ENCODE measurements at places on chromosomes 13 and 19. TPM values are rescaled to one million over a fixed set of nuclear protein-coding genes. Genes with fewer than 3 reads are reported as not detected.

ZNF17 gene
- 13.8 TPM for total RNA-seq

PRTN3 gene
- total RNA-seq, result not detected

SCGB2B2 gene
- 0.52 TPM for total RNA-seq

WDR88 gene
- not detected for total RNA-seq

DNA sequence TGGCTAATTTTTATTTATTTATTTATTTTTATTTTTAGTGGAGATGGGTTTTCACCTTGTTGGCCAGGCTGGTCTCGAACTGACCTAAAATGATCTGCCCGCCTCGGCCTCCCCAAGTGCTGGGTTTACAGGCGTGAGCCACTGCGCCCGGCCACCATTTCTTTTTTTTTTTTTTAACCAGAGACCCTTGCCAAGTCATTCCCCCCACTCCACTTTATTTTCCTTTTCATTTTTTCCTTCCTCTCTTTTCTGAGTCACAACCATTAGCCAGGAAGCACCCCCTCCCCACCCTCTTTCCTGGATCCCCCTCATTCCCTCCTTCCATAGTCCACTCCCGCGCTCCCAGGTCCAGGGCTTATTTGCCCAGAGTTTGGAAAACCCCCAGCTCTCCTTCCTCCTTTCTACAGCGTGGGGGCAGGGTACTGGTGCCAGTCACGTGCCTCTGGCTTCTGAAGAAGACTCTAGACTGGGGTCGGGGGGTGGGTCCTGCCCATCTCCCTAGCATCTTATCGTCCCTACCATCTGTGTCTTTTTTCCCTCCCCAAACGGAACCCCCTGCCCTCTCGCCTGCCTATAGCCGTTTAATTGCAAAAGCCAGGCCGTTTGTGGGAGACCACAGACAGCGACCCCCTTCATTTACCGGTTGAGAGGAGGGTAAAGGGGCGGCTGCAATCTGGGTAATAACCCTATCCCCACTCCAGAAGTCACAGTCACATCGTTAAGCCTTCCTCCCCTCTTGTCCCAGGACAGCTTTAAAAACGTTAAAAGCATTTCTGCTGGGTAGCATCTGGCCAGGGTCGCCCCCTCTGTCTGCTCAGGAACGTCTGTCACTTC is 1.1 kb upstream of the CALR start:
- no peak for DNase-seq

GRCh38 chr19:46963093-46963734 is 56.4 kb upstream of the NPAS1 start:
- no peak for DNase-seq

ERICH6B gene
- total RNA-seq, result not detected

GRCh38 chr13:99123101-99124045 is 77.3 kb upstream of the UBAC2 start:
- no peak for DNase-seq

RPL28 gene
- 789 TPM for total RNA-seq

DNA sequence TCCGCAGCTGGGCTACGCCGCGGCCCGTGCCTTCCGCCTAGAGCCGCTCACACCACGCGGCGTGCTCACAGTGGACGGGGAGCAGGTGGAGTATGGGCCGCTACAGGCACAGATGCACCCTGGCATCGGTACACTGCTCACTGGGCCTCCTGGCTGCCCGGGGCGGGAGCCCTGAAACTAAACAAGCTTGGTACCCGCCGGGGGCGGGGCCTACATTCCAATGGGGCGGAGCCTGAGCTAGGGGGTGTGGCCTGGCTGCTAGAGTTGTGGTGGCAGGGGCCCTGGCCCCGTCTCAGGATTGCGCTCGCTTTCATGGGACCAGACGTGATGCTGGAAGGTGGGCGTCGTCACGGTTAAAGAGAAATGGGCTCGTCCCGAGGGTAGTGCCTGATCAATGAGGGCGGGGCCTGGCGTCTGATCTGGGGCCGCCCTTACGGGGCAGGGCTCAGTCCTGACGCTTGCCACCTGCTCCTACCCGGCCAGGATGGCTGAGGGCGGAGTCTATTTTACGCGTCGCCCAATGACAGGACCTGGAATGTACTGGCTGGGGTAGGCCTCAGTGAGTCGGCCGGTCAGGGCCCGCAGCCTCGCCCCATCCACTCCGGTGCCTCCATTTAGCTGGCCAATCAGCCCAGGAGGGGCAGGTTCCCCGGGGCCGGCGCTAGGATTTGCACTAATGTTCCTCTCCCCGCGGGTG is 7.4 kb downstream of the DBP start:
- peak; percentile 67 for DNase-seq

ZNF493 gene
- 11.8 TPM for total RNA-seq

OR10H1 gene
- not detected for total RNA-seq

ZNF208 gene
- total RNA-seq, result 16.7 TPM

- peak; percentile 34 for DNase-seq
These were observed 9.8 kb upstream of the SIGLEC10 start for GRCh38 chr19:51427201-51427600.

- no peak for DNase-seq
These were observed 79.9 kb upstream of the GPC6 start for GRCh38 chr13:93146584-93147297.

GRCh38 chr19:18057557-18057956 is 29.2 kb downstream of the IL12RB1 start:
- DNase-seq, result peak; percentile 37

DNA sequence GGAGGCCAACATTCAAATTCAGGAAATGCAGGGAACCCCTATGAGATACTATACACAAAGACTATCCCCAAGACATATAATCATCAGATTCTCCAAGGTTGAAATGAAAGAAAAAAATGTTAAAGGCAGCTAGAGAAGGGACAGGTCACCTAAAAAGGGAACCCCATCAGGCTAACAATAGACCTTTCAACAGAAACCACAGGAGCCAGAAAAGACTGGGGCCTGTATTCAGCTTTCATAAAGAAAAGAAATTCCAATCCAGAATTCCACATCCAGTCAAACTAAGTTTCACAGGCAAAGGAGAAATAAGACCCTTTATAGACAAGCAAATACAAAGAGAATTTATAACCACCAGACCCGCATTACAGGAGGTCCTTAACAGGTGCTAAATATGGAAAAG is 1703.6 kb upstream of the PRR20A start:
- DNase-seq, result no peak

ZNF211 gene
- total RNA-seq, result 9.5 TPM

- no peak for DNase-seq
These were observed 48.7 kb upstream of the ZNF507 start for GRCh38 chr19:32296694-32297093.

GRCh38 chr19:44747739-44748425 is 626 bp upstream of the BCL3 start:
- DNase-seq, result peak; percentile 83

ZNF296 gene
- 0.73 TPM for total RNA-seq

GRCh38 chr13:76636829-76637228 is 249.4 kb downstream of the KCTD12 start:
- DNase-seq, result no peak

DNA sequence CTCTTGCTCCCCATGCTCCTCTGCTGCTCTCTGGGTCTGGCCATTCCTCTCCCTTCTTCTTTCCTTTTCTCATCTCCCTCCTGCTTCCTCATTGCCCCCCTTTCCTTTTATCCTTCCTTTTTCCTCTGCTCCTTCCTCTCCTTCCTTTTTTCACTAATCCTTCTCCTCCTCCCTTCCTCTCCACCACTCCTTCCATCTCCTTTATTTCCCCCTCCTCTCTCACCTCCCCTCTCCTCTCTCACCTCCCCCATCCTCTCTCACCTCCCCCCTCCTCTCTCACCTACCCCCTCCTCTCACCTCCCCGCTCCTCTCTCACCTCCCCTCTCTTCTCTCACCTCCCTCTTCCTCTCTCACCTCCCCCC is 13.6 kb downstream of the ARHGEF1 start:
- no peak for DNase-seq

GRCh38 chr13:51327961-51328360 is 11.5 kb upstream of the SERPINE3 start:
- no peak for DNase-seq

DNA sequence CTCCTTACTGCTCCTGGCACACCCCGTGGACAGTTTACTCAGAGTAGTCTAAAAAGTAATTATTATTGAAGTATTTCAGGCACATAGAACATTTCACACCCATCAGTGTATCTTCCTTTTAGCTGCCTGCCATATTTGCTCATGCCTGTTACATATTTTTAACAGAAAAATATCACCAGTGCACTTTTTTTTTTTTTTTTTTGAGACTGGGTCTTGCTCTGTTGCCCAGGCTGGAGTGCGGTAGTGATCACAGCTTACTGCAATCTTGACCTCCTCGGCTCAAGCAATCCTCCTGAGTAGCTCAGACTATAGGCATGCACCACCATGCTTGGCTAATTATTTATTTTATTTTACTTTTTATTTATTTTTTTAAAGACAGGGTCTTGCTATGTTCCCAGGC is 40.7 kb upstream of the GPI start:
- no peak for DNase-seq

DNA sequence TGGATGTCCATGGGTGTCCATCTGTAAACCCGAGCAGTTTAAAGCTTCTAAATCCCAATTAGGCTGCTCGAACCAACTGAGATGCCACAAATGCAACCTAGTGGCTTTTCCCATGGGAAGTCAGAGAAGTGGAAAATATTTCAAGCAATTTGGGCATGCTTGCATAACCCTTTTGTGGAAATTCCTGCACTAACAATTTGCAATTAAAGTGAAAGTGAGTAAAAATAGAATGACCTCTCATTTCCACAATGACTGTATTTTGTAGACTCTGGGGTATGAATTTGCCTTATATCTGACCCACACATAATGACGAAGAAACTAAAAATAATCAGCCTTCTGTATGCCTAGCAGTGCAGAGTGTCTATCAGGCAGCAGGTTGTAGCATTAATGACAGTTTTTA is 91.8 kb upstream of the TSC22D1 start:
- no peak for DNase-seq

EXOC3L2 gene
- 1.9 TPM for total RNA-seq

- DNase-seq, result no peak
These were observed 331.7 kb downstream of the LIG4 start for GRCh38 chr13:107883561-107884175.

- DNase-seq, result no peak
These were observed 39.5 kb downstream of the NOTCH3 start for GRCh38 chr19:15161028-15161984.

DNA sequence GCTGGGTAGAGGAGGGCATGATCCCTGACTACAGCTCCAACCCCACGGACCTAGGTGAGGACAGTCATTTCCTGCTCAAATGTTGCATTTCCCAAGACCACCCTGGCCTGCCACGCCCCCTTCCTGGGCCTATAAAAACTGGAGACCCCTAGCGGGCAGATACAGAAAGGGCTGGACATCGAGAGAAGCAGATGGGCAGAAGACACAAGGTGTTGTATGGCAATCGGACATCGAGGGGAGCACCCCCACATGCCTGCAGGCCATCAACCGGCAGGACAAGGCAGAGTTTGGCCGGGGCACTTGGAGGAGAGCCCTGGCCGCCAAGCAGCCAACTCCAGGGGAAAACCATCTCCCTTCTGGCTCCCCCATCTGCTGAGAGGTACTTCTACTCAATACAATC is 746.4 kb downstream of the PCDH9 start:
- DNase-seq, result no peak

GRCh38 chr13:32391101-32391619 is 36.8 kb downstream of the N4BP2L1 start:
- no peak for DNase-seq
